ENCODE measurements at places on chromosomes 12 and 14.

GRCh38 chr14:20388159-20388558 lies 25.1 kb downstream of the TEP1 start:
- DNase-seq = no peak

- DNase-seq = no peak
Observed at GRCh38 chr12:57451233-57451778, 3.8 kb upstream of the INHBE start.

GRCh38 chr12:116325336-116325664 lies 47.8 kb upstream of the MED13L start:
- DNase-seq = no peak

- no peak for DNase-seq
Observed at GRCh38 chr12:71469258-71469750, 29.7 kb downstream of the LGR5 start.

GRCh38 chr14:48726080-48726642 lies 860.0 kb downstream of the RPS29 start:
- no peak for DNase-seq

GRCh38 chr12:86613311-86613710 lies 357.1 kb upstream of the MGAT4C start:
- no peak for DNase-seq

GRCh38 chr12:121637231-121637914 lies 11.0 kb downstream of the ORAI1 start:
- DNase-seq = no peak

GRCh38 chr12:42130672-42131402 lies 13.8 kb downstream of the GXYLT1 start:
- no peak for DNase-seq

- DNase-seq = no peak
Observed at GRCh38 chr14:61474015-61474414, 152.6 kb downstream of the PRKCH start.

- no peak for DNase-seq
Observed at GRCh38 chr12:115450710-115451109, 766.7 kb upstream of the TBX3 start.

DNA sequence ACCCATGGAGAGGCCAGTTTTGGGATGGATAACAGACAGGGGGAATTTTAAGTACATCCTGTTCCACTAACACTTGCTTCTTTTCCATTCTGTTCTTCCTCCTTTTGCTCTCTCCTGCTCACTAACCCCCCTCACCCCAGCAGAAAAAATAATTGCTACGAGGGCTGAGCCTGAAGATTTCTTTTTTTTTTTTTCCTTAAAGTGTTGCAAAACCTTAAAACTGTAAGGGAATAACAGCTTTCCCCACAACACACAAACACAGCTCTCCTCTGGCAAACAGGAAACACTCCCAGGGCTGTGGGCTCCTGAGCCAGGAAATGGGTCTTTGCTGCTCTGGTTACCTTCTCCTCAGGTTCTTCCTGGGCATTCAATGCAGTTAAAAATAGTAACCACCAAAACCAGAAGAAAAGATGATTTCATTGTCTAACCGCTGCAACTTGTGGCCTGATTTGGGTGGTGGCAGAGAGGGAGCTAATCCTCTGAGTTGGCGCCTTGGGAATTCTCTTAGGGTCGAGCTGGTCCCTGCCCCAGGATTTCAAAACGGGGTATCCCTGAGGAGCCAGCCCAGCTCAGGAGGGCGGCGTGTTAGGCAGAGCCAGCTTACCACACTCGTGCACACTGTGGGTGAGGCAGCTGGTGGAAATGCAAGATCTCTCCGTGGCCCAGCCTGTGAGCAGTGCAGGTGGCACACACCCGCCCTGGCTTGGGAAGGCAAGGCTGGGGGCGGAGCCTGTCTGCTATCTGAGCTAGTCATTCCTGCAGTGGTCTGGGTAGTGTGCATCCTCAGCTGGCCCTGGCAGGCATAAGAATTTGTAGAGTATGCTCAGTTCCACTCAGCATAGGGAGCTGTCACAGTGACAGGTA lies 17.1 kb upstream of the EMP1 start:
- no peak for DNase-seq

GRCh38 chr12:103640410-103640809 lies 53.3 kb downstream of the STAB2 start:
- DNase-seq = no peak

- no peak for DNase-seq
Observed at GRCh38 chr12:46693034-46693433, 132.8 kb downstream of the SLC38A4 start.

GRCh38 chr14:68785534-68786490 lies 7.1 kb downstream of the ZFP36L1 start:
- no peak for DNase-seq

- no peak for DNase-seq
Observed at GRCh38 chr12:120406069-120406468, 31.8 kb upstream of the COX6A1 start.

- DNase-seq = no peak
Observed at GRCh38 chr14:22448035-22448904, 140.8 kb downstream of the DAD1 start.

GRCh38 chr12:116365114-116365513 lies 87.6 kb upstream of the MED13L start:
- DNase-seq = no peak

- no peak for DNase-seq
Observed at GRCh38 chr12:69345742-69346141, 2.4 kb upstream of the LYZ start.

GRCh38 chr12:111310076-111310870 lies 58.6 kb downstream of the PHETA1 start:
- no peak for DNase-seq

DNA sequence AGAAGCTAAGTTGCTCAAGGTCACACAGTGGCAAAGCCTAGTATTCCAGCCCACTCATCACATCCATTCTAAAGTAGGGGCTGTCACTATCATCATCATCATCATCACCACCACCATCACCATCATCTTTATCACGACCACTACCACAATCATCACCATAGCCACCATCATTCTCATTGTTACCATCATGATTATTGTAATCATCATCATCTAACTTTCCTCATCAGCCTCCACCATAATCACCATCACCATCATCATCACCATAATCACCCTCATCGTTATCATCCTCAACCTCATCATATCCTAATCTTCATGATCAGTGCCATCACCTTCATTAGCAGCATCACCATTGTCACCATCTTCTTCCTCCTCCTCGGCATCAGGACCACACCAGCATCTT lies 48.7 kb downstream of the NOS1 start:
- no peak for DNase-seq

- no peak for DNase-seq
Observed at GRCh38 chr14:66238969-66239368, 247.2 kb upstream of the CCDC196 start.

GRCh38 chr12:27332407-27332713 lies 276 bp upstream of the BMAL2 start:
- no peak for DNase-seq

GRCh38 chr12:22266101-22266500 lies 68.4 kb downstream of the ST8SIA1 start:
- no peak for DNase-seq

DNA sequence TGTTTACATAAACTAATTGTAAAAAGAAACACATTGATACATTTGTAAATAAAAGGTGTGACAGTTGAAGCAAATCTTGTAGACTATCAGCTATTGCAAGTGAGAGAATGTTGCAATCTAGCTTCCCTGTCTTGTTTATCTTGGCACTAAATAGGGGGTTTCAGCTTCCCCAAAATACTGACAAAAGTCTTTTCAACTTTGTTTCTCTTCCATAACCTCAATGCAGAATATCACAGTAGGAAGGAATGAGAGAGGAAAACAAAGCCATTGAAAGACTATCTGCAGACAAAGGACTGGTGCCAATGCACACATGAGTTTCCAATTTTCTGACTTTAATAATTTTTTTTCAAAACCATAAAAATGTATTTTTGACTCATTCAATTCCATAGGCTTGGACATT lies 886.2 kb upstream of the MGAT4C start:
- no peak for DNase-seq

DNA sequence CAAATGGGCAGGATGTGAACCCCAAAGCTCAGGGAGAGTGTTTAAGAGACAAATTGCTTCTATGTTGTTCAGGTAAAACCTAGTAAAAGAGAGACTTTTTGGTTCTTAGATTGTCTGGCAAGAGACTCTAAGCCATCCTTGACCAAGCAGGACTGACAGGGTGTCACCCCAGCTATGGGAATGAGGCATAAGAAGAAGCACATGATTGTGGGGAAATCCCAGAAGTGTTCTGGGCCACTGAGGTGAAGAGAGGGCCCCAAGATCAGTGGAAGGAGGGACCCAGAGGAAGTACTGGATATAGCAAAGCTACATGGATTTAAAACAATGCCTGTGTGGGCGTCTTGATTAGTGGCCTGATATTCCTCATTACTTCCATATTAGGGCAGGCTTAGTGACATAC lies 99.0 kb downstream of the SAMD4A start:
- no peak for DNase-seq

GRCh38 chr12:22593864-22594263 lies 31.1 kb upstream of the ETNK1 start:
- no peak for DNase-seq

DNA sequence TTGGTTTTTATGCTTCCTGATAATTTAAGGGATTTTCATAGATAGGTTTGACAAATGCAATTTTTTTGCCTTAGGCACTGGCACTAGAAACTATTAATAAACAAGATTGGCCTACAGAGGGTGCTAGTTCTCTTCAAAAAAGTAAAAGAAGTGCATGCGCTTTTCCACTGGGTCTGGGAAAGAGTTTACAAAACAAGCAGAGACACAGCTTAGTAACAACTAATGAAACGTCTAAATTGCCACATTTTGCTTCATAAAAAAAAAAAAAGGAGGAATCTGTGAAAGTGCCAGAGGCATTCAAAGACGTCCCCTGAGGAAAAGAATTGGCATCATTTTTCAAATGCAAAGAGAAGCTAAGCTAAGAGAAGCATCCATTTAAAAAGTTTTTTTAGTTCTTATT lies 58.3 kb upstream of the EEA1 start:
- peak; percentile 65 for DNase-seq

DNA sequence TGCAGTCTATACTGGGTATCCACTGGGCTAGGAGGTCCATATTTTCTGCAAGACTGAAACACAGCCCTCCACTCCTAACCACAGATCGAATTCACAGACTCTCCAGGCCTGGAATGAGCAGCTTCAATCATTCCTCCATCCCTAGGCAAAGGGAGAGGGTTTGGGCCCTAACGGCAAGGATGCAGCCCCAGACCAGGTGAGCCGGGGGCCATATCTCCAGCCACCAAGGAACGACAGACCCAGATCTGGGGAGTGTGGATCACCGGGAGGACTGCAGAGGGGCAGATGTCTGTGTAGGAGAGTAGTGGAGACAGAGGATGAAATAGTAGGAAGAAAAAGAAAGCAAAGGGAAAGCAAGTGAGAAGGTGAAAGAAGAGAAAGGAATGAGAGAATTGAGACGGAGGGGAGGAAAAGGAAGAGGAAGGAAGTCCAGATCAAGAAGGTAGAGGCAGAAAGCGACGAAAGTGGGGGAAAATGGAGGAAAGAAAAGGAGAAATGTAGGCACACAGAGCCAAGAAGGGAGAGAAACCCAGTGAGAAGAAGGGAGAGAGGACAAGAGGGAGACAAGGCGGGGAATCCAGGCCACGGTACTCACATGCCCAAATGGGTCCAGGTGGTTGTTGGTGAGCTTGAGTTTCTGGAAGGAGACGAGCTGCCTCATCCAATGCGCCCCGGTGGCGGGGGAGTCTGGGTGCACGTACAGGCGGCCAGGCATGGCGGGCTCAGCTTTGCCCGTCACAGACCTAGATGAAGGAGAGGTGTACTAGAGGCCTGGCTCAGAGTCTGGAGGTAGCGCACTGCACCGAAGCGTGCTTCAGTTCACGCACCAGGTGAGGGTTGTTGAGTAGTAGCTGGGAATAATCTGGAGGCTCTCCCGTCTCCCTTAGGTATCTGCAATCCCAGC lies 7.7 kb downstream of the TBX5 start:
- no peak for DNase-seq

GRCh38 chr12:22082190-22082701 lies 36.2 kb downstream of the CMAS start:
- DNase-seq = no peak

GRCh38 chr12:48828293-48828692 lies 10.0 kb downstream of the CACNB3 start:
- DNase-seq = no peak

GRCh38 chr12:69639400-69640016 lies 28.8 kb upstream of the LRRC10 start:
- peak; percentile 24 for DNase-seq

DNA sequence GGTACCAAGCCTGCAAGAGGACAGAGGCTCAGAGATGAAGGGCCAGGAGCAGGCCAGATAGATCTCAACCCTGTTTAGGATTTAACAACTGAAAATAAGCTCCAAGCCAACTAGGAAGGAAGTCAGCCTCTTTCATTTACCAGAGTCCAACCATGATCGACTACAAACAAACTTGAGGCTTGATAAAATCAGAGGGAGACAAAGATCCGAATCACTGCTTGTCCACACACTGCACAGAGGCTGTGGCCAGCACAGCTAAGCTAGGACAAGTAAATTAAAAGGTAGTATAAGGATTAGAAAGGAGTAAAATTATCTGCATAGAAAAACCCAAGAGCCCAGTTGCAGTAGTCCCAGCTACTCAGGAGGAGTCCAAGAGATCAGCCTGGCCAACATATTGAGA lies 40.3 kb downstream of the FAM222A start:
- DNase-seq = no peak

DNA sequence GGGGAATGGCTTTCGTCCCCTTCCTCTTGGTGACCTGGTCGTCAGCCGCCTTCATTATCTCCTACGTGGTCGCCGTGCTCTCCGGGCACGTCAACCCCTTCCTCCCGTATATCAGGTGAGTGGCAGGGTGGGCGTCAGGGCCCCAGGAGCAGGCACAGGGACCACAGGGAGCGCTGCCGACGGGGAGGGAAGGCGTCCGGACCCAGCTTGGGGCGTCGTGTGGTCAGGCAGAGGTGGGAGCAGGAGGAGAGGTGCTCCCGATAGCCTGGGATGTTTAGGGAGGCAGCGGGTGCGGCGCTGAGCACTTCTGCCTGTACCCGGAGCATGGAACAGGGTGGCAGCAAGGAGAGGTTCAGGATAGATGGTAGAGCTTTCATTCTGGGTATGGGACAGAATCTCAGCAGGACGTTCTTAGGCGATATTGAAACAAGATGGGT lies 444 bp downstream of the DRAM1 start:
- DNase-seq = no peak

GRCh38 chr12:94898388-94898787 lies 105.1 kb downstream of the NDUFA12 start:
- DNase-seq = no peak

GRCh38 chr12:86838711-86839110 lies 582.5 kb upstream of the MGAT4C start:
- no peak for DNase-seq

DNA sequence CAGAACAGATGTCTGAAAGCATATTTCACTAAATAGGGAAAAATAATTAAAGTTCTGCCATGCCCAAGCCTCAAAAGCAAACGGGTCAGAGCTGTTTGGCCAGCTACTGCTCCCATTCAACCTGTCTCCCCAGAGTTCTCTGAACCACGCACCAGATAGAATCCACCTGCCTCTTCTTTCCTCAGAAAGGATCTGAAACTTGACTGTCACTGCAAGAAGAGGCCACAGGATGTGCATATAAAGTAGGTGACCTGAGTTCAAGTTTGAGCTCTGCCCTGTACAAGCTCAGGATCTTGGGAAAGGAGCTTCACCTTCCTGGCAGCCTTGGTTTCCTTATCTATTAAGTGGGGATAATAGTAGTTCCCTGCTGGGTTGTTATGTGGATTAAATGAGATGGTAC lies 91.8 kb downstream of the NUAK1 start:
- no peak for DNase-seq

All from AG09319 (cell line).